ENCODE measurements at places on chromosomes 11 and 22.

DNA sequence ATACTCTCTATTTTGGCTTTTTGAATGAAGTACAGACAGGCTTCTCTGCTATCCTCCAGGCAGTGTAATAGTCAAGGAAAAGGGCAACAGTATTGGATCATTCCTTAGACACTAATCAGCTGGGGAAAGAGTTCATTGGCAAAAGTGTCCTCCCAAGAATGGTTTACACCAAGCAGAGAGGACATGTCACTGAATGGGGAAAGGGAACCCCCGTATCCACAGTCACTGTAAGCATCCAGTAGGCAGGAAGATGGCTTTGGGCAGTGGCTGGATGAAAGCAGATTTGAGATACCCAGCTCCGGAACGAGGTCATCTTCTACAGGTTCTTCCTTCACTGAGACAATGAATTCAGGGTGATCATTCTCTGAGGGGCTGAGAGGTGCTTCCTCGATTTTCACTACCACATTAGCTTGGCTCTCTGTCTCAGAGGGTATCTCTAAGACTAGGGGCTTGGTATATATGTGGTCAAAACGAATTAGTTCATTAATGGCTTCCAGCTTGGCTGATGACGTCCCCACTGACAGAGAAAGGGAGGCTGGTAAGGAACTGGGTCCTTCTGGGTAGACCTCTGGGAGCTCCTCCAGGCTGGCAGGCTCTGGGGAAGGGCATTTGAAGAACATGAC, 5.2 kb downstream of the XBP1 start:
- DNase-seq, result no peak

- DNase-seq, result no peak
Observed at GRCh38 chr22:27768027-27768653, 33.4 kb downstream of the MN1 start.

DNA sequence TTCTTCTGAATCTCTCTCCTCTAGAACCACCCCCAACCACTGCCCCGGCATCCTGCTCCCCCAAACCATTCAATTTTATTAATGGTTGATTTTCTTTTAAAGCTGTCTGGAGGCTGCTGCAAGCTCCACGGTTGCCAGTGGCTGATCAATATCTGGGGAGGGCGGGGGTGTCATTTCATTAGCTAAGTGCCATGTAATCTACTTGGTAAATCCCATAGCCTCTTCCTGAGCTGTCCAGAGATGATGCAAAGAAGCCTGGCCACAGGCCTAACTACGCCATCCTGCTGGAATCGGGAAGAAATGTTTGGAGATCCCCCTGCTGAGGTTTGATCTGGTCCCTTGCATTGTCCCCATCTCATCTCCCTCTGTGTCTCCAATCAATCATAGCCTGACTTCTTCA, 440.1 kb downstream of the MIAT start:
- DNase-seq, result no peak

GRCh38 chr11:20669820-20670684, 666 bp downstream of the NELL1 start:
- DNase-seq, result no peak

DNA sequence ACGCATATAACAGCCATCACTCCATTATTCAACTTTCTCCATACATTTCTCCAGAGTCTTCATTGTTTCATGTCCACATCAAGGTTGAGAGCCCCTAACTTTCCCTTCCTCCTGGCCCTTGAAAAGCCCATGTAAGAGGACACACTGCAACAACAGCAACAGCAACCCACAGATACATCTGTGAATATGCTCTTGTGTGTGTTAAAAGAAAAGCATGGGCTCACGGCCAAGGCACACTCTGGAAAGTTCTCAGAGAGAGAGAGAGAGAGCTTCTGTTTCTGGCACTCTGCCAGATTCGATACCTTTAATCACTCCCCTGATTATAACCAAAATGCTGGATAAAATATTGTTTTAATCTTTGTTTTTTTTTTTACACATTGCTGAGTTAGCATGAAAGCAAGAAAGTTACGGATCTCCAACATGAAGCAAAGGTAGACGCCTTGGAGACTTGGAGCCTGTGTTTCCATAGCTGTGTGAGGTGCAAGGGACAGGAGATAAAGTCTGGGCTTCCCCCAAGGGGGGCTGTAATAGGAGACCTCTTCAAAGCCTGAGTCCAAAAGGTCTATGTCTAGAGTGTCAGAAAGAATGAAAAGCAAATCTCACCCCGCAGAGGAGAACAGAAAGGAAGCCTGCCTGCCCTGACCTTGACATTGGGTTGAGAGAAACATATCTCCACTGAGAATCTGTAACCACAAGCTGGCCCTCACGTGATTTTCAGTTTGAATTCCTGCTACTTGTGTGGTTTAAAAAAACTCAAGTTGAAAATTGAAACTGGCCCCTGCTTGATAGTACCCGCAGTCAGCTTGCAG, 33.7 kb upstream of the MPPED1 start:
- peak; percentile 14 for DNase-seq

- no peak for DNase-seq
Observed at GRCh38 chr11:20566591-20567434, 32.6 kb upstream of the SLC6A5 start.

DNA sequence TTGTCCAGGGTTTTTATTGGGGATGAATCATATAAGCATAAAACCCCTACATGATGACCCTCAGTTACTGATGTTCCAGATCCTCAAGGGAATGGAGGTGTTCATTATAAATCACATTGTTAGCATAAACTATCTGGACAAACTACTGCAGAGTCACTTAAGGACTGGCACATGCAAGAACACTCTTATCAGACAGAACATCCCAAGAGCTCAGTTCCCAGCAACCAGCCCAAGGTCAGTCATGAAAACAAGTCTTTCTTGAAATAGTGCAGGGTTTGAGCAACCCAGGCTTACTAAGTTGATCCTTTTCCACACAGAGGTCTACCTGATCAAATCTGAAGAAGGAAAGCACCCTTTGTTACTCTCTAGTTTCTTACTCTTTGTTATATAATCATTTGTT, 13.5 kb upstream of the PTS start:
- no peak for DNase-seq

DNA sequence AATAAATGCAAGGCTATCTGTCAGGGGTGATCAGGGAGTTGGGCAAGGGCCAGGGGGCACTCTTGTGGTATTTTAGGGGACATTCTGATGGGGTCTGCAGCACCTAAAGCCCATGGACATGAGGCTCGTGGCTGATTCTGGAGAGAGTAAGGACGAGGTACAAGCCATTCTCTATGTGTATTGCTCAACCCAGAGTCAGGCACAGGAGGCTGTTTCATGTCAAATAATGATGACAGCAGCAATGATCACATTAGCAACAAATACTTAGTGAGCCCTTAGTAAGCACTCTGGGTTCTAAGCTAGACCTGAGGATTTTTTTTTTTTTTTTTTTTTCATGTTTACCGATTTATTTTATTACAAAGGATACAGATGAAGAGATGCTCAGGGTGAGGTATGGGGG, 83.5 kb upstream of the THY1 start:
- DNase-seq, result no peak

DNA sequence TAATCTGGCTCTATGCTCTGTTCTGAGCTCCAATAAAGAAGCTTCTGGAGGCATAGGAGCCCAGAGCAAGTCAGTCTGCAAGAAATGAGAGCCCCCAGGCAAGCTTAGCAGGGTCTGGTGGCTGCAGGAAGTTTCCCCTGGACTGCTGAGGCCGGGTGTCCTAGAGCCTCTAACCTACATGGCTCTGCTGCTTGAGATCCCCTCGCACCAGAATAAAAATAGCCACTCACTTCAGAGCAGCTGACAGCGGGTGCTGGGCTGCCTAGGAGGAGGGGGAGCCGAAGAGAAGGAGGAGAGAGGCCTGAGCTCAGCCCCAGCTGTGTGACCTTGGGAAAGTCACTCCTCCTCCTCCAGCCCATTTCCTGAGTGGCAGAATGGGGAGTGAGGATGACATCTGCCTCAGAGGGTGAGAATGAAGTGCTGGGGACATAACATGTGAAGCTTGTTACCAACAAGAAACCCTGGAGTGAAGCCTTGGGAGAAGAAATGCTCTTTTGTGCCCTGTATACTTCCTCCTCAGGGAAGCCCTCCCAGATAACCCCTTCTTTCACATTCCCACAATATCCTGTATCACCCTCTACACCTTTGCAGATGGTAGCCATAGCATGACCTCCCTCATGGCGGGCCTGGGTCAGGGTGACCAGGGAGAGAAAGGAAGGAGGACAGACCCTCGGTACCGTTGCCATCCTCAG, 3.6 kb upstream of the INPP5J start:
- DNase-seq, result no peak

DNA sequence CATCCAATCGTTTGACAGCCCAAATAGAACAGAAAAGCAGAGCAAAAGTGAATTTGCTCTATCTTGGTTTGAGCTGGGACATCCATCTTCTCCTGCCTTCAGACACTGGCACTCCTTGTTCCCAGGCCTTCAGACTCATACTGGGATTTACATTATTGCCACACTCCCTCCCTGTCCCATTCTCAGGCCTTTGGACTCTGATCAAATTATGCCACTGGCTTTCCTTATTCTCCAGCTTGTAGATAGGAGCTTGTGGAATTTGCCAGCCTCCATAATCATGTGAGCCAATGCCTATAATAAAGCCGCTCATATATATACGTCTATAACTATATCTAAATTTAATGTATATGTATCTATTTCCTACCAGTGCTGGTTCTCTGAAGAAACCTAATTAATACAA, 568.3 kb upstream of the KIRREL3 start:
- no peak for DNase-seq

DNA sequence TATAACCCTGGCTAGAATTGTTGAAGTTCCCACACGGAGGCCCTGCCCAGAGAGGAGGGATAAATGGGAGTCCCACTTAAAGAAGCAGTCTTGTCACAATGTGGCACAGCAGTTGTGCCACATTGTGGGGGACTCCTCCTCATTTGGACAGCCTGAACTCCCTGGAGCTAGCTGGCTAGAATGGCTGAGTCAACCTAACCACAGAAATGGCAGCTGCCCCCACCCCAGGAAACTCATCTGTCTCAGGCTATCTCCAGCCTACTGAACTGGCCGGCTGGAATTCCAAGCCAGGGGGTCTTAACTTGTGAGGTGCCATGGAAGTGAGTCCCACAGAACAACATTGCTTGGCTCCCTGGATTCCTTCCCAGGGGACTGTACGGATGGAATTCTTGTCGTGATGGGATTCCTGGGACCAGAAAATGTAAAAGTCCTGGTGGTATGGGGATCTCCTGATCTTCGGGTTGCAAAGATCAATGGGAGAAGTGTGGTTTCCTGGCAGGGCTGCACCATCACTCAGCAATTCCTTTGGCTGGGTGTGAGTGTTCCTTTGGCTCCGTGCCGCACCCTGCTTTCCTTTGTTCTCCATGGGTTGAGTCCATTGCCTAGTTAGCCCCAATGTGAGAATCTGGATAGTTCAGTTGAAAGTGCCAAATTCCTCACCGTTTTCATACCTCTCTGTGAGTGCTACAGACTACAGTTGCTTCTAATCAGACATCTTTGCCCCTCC, 791.2 kb upstream of the FAT3 start:
- no peak for DNase-seq

GRCh38 chr11:107708792-107709191, 3.1 kb downstream of the SLN start:
- no peak for DNase-seq

DNA sequence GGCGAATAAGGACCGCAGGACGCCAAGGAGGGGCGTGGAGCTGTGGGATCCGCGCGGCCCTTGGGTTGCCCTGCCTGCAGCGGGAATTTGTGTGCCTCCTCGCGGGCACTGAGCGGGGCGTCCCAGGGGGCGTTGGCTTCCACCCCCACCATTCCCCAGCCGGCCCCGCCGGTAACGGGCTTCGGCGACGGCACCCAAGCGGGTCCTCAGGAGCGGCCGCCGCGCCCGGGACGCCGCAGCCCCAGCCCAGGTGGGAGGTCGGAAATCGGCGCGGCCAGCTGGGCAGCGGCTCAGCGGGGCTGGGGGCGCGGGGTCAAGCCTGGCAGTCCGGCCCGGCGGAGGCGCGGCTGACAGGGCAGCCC, 320 bp downstream of the CLTCL1 start:
- peak; percentile 32 for DNase-seq

DNA sequence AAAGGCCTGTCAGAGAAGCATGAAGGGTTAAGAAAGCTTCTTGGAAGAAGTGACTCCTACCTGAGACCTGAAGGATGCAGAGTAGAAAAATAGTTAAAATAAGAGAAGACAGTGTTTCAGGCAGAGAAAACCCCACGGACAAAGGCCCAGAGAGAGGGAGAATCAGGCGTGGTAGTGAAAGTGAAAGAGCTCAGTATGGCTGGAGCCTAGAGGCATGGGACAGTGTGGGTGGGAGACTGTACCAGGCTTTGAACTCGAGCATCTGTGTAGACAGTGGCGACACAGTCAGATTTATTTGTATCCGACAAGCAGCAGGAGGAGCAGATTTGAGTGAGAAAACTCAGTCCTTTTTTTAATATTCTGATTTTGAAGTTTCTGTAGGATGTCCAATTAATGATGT, 360.0 kb downstream of the OPCML start:
- DNase-seq, result no peak

GRCh38 chr11:110711776-110712658, at the start of gene ARHGAP20:
ARHGAP20 (minus strand) TSS chr11:110712437; CDS start chr11:110712231, 206 bp downstream.
- DNase-seq, result peak; percentile 4

DNA sequence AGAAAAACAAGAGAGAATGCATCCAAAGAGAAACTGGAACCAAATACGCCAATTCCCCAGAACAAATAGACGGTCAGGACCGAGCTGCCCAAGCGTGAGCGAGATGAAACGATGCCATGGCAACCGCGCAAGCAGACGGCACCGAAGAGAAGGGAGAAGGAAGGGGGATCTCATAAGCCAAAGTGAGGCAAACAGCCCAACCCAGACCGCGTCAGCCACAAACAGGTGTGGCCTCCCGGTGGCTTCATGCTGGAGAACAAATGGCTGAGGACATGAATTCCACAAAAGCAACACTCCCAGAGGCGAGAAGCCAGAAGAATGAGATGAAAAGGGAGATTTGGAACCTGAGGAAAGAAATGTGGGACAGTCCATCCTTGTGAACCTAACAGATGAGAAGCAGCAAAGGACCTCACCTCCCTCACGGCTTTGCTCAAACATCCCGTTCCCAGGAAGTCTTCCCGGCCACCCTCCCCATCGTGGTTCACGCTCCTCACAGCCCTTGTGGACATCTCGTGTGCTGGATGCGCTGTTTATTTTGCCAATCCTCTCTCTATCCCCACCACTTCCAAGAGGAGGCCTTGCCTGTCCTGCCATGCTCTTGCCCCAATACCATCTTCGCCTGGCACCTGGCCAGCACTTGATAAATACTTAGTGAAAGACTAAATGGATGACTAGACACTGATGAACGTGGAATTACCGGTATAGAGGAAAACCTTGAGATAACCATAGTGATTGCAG, 89.1 kb upstream of the RTL6 start:
- no peak for DNase-seq

DNA sequence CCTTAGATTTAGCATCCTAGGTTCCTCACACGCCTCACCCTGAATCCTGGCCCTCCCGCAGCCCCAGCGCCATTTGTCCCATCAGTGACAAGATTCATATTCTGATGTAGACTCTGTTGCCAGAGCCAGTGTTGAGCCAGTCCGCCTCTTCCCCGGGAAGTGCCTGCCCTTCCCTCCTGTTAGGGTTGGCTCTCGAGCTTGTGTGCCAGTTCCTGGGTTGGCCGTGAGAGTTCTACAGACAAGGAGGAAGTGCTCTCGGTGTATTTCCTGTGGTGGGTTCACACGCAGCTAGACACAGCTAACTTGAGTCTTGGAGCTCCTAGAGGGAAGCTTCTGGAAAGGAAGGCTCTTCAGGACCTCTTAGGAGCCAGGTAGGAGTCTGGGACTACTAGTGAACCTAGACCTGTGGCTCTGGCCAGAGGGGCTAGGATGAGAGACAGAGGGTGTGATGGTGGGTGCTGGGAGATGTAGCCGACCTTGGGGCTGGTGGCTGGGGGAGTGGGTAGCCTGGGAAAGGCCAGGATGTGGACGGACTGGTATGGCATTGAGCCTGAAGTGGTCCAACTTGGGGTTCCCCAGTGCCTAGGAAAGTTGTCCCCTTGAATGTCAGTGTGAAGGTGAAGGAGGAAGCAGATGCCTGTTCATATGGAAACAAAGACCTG, at the start of gene IL18BP:
TSS of gene IL18BP (plus strand) at position 261 of the 662 bp plus-strand sequence. CDS start 1,076 bp downstream, outside the sequence.
- no peak for DNase-seq

Data from SK-MEL-5 (cell line).